ENCODE measurements at places on chromosomes 5 and 9.

DNA sequence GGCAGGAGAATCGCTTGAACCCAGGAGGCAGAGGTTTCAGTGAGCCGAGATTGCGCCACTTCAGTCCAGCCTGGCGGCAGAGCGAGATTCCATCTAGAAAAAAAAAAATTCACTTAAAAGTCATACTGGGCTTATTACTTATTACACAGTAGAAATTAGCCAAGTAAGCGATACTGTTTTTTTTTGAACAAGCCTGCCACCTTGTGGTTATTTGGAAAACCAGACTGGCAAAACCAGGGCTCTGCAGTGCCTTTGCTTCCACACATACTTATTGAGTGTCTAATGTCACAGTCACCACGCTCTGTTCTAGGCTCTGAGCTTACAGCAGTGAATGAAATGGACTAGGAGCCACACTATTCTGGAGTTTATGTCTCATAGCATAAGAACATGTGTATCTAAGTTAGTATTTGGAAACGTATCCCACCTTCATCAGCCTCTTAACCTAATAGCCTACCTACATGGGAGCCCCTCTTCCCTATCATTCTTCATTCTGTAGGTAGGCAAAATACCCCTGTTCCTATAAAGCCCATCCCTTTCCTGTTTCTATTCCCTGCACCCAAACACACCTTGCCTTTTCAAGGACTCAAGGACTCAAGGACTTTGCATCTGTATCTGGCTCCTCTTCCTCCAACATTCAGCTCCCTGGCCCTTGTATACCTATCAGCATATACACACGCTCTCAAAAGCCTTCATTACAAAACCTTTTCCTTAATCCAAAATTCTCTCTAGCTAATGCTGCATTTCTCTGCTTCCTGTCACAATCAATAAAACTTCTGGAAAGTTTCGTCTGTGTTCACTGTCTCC is 13.9 kb upstream of the BASP1 start:
- no peak for DNase-seq

- DNase-seq = no peak
These were observed 149.4 kb downstream of the CD180 start for GRCh38 chr5:67047160-67047559.

GRCh38 chr9:115717711-115718173 is 435.8 kb upstream of the PAPPA start:
- no peak for DNase-seq

GRCh38 chr9:26535151-26535550 is 357.5 kb downstream of the CAAP1 start:
- DNase-seq = no peak

- DNase-seq = no peak
These were observed 11.6 kb upstream of the DBN1 start for GRCh38 chr5:177484902-177485549.

DNA sequence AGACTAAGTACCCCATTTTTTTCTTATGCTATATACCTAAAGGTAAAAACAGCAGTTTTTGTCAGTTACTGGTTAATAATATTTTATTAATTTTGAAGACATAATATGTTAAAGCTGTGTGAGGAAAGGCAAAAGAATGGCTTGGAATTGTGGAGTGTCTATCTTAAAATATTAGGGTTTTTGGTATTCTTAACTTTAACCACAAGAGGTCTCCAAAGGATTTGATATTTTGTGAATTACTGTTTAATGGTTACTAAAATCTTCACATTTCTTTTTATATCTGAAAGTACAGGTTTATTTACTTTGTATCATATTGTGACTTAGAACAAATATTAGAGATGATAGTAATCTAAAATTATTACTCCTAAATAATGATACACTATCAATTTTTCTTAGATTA is 32.0 kb upstream of the DHFR start:
- DNase-seq = no peak

GRCh38 chr5:67142816-67143215 is 53.8 kb downstream of the CD180 start:
- no peak for DNase-seq

DNA sequence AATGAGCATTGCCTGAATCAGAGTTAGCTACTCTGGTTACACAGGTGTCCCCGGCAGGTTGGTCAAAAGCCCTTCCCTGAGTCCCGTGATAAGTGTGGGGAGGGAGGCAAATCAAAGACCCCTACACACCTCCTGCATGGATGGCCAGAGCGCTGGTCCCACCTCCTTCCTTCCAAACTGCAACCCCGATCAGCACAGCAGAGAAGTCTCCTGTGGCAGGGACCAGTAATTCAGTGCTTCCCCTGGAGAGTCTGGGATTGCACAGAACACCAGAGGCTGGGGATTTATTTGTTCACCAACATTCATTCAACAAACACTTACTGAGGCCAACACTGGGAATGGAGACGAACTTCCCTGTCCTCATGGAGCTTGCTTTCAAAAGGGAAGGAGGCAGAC is 46.2 kb downstream of the NSUN2 start:
- DNase-seq = no peak

GRCh38 chr5:138011991-138012390 is 20.9 kb downstream of the FAM13B start:
- no peak for DNase-seq

DNA sequence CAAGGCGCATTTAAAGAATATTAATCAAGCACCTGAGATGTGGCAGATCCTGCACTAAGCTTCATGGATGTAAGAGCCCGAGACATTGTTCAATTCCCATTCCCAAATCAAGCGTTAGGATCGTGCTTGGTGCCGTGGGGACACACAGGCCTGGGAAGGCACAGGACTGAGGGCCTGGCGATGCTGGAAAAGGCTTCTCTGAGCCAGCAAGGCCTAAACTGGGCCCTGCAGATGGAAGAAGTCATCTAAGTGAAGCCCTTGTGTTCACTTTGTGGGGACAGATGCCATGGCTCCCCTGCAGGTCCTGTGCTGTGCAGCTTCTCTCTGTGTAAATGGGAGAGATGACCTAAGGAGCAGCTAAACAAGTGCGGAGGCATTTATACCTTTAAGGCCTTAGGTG is 83.9 kb downstream of the LIFR start:
- DNase-seq = no peak

DNA sequence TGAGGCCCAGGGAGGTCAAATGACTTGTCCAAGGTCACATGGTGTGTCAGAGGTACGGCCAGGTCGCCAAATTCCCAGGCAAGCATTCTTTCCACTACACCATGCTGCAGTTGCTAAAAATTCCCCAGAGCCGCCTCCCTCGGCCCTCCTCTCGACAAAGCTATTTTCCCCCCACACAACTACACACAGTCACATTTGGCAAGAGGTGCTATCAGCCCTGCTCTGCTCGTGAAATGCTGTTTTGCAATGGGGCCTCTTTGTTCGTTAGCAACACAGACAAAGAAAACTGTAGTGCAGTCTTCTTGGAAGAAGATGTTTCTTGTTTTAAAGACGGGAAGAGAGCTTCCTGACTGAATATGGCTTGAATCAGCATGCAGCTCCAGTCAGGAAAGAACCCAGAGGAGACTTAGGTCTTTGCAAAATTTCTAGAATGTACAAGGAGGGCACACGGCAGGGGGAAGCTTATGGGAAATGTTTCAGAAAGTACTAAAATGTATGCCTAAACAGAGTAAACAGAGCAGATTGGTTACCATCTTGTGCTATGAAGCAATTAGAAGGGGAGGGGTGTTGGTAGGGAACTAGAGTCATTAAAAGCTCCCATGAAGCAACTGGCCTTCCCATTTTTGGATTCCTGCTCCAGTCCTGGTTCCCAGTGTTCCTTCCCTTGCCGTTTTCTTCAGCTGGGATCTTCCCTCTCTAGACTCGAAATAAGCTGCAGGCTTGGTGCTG is 14.2 kb downstream of the SLIT3 start:
- DNase-seq = no peak

DNA sequence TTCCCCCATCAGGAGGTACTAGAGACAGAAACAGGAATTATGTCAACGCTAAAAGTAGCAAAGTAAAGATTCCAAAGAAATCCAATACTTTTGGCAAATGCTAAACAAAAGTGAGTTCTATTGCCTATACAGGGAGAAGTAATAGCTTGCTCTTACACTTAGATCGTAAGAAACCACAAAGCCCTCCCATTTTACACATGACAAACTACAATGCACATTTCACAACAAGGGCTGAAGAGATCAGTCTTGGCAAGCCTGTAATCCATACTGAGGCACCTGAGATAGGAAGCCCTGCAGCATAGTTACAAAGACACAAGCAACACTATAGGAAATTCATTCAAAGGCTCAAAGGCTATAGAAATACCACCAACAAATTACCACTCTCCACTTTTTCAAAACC is 7.7 kb downstream of the HNRNPK start:
- DNase-seq = no peak

- no peak for DNase-seq
These were observed 231.3 kb downstream of the NPR3 start for GRCh38 chr5:32942225-32942989.

DNA sequence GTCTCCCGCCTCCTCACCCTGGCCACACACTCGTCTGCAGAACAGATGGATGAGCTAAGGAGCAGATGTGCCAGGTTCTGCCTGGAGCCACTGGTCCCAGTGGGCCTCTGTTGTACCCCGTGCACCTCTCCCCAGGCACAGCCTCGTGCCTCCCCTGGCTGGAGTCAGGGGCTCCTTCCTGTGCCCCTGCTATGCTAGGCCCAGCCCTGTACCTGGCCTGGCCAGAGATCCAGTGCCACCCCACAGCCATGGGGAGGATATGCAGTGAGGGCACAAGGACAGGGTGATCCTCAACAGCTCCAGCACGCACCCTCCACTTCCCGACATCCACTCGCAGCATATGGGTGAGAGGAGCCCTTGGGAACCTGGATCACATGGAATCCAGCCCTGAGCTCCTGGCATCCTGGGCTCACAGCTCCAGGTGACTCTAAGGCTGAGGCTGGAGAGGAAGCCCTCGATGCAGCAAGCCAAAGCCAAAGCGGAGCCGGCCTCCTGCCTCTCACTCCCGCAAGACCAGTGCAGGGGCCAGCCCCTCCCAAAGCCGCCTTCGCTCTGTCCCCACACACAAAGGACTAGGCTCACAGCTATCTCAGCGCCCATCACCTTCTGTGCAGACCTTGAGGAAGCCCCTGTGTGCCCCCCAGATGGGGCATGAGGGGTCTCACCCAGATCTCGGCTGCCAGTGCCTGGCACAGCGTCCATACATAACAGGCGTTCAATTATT is 23.7 kb upstream of the ADAMTS2 start:
- no peak for DNase-seq

- no peak for DNase-seq
These were observed 125.3 kb upstream of the RFX3 start for GRCh38 chr9:3650994-3651622.

DNA sequence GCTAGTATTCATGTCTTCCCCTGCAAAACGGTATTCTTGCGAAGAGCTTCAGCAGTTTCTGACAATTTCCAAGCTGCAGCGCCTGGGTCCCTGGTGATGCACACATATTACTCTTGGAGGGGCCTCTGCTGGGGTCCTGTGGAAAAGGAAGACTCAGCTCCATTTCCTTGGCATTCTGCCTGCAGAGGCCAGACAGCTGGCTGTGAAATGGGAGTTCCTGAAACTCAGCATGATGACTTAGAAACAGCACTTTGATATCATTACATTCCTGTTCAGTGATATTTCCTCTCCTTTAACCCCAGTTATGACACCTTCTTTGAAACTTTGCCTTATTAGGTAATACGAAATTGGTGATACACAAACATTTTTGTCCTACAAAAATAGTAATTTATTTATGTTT is 98.5 kb downstream of the APBA1 start:
- DNase-seq = no peak

DNA sequence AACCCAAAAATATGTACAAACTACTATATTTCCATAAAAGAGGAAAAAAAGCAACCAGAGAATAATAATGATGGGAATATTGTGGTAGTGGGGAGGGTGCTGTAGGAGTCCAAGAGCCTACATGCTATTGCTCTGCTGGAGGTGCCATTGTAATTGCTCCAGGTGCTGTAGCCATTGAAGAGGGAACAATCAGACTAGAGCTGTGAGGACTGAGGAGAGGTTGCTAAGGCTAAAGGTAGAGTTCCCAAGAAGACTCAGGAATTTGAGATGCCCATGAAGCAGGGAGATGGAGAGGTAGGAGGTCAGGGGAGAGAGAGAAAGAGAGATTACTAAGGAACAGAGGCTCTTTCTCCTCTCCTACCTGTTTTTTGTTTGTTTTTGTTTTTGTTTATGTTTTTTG is 394.0 kb downstream of the DMRTA1 start:
- DNase-seq = no peak

- no peak for DNase-seq
These were observed 36.5 kb downstream of the CFAP95 start for GRCh38 chr9:69857131-69857530.

DNA sequence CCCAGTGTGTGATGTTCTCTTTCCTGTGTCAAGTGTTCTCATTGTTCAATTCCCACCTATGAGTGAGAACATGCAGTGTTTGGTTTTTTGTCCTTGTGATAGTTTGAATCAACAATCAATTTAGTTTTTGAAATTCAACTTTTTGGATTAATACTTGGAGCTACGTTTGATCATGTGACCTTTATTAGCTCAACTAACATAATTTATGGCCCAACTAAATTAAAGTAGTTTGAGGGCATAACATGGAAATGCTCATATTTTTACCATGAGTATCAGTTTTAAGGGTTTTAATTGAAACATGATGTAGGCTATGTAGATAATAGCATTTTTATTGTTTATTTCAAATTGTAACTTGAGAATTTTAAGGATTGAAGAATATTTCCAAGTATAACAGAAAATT is 168.0 kb downstream of the CCDC171 start:
- no peak for DNase-seq

- no peak for DNase-seq
These were observed 60.2 kb upstream of the SLC25A51 start for GRCh38 chr9:37963936-37964739.

DNA sequence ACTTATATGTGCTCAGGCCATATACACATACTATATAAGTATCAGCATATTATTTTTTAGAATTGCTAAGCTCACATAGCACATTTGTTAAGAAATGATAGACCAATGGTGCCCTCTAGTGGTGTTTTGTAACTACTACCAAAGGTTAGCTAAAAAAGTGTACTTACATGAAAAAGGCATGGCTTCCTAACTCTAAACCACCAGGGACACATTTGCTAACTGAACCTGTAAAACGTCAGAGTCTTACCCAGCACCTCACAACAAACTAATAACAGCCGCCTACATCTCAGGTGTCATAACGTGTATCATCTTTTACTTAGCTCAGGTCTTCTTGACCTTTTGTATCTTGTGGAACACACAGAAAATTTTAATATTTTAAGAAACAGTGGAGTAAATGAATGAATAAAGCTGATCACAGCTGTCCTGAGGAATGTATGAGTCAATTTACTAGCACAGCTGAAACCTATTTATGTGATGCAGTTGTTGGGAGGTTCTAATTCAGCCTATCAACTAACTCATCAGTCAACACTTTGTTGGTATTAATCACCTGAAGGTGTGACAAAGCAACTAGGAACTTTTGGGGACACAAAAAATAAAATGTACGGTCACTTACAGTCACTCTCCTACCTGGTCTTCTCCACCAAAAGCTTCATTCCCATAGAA is 72.9 kb downstream of the BAAT start:
- no peak for DNase-seq

DNA sequence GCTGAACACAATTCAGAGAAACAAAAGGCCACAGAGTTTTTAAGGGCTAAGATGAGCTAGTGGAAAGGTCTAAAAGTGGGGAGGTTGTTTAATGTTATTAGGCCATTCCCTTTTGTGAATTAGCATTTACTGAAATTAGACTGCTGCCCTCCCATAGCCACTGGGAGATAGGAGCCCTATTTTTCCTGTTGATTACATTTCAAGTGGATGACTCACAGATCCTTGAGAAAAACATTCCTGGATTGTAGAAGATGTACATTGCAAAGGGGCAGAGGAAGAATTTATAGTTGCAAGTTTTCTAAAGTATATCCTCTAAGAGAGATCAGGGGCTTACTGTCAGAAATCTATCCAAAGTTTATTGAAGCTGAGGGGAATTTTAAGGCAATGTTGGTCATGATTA is 367.1 kb upstream of the IZUMO3 start:
- no peak for DNase-seq

All from activated CD4-positive, alpha-beta memory T cell treated with anti-CD3 and anti-CD28 coated beads, Interleukin-2, amount 10 ng/mL, durations not matched to agents 7 days and 5 days (primary cell).